Left forelimb (tissue), 1 donor: ENCODE measurements at places on chromosomes 12 and 14.

GRCh38 chr12:72869024-72869423, 596.9 kb downstream of the TRHDE start:
- DNase-seq, result no peak

DNA sequence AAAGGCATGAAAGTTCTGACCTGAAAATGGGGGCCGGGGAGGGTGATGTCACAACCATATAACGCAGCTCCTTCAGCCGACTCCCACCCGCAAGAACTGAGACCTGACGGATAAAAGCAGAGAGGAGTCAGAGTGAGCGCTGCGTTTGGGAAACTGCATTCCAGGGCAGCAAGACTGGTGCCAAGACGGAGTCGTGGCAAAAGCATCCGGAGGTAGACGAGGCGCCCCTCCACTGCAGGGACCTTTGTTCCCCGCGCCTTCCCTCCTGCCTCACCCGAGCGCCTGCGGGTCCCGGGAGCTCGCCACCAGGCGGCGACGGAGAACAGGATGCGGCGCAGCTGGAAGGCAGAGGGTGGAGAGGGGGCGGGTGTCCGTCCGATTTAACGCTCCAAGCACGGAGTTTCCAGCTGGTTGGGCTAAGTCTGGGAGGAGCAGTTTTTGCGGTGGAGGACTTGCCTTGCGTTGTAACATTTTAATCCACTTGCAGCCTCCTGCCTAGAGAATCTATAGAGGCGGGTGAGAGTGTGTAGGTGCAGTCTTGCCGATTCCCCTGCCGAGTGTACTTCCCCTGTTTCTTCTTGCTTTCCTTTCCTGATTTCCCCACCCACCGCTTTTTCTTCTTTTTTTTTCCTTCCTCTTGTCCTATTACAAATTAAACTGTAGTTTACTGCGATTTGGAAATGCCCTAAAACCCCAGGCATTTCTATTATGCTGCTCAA, 1.2 kb upstream of the CPNE8 start:
- peak; percentile 93 for DNase-seq

- DNase-seq, result no peak
Measured at GRCh38 chr12:57370072-57370471, 60.8 kb downstream of the R3HDM2 start.

GRCh38 chr12:22377731-22378496, 43.4 kb upstream of the ST8SIA1 start:
- no peak for DNase-seq

- DNase-seq, result no peak
Measured at GRCh38 chr14:103684871-103685270, 30.4 kb downstream of the XRCC3 start.

DNA sequence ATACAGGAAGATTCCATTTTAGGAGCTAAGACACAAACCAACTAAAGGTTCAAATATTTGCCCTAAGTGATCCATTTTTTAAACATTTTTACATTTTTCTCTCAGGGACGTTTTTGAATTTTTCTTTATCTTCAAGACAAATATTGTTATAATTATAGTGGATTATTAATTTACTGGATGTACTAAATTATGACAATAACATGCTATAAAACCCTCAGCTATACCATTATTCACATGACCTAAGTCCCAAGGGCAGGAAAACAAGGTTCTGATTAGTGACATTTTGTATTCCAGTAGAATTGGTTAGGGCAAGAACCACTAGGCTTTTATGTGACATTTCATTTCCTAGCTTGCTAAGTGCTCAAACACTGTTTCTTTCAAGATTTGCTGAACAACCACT, 16.5 kb upstream of the FBLN5 start:
- no peak for DNase-seq

GRCh38 chr14:100407376-100408102, 84.4 kb downstream of the SLC25A47 start:
- no peak for DNase-seq

DNA sequence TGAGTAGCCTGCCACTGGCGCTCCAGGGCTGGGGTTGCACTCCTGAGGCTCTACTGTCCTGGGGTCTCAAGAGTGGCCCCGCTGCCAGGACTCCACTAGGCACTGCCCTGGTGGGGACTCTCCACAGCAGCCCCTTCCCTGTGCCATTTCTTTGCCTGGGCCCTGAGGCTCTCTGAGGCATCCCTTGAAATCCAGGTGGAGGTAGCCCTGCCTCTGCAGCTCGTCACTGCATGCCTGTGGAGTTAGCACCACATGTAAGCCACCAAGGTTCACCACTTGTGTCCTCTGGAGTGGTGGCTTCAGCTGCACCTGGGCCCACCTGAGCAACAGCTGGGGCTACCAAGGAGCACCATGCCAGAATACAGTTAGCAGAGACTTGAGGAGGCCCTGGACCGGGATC, 39.9 kb upstream of the BATF start:
- no peak for DNase-seq
